Esophagus muscularis mucosa (tissue), 4 donors: ENCODE measurements at places on chromosomes 5 and 9. TPM values are rescaled to one million over a fixed set of nuclear protein-coding genes. Genes with fewer than 3 reads are reported as not detected.

HK3 gene
- total RNA-seq: 4.2 TPM

GFI1B gene
- not detected for total RNA-seq

GPR151 gene
- total RNA-seq: not detected

- DNase-seq: peak; percentile 90
- H3K4me3 ChIP-seq: peak overlapping the region; percentile 47
- H3K27ac ChIP-seq: no peak overlapping the region
- H3K27me3 ChIP-seq: no peaks in the 10 kb centered on the region
- H3K36me3 ChIP-seq: no peaks in the 10 kb centered on the region
Observed at GRCh38 chr9:99296291-99296951, 74.3 kb downstream of the SEC61B start.

DNA sequence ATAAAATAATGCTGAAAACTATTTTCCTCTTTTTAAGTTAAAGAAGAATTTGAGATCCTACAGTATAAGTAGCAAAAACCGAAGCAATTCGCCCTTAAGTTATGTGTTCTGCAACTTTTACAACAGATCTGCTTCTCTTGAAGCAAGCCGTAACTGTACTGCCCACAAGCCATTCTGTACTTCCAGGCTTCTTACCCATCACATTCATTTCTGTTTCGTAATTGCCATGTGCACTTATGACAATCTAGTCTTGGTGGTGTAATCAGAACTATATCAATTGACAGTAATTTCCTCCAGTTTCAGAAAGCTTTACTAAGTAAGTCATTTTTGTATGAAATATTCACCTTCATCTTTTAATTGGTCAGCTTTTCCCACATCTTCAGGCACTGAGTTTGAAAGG is 13.8 kb downstream of the SGTB start:
- no peak overlapping the region for H3K27ac ChIP-seq
- H3K27me3 ChIP-seq: no peaks in the 10 kb centered on the region
- H3K36me3 ChIP-seq: peaks cover 66% of the 10 kb centered on the region
- no peak overlapping the region for H3K4me3 ChIP-seq

GRCh38 chr5:102959055-102959454 is 160.9 kb downstream of the GIN1 start:
- H3K36me3 ChIP-seq: peaks cover 12% of the 10 kb centered on the region
- H3K27ac ChIP-seq: no peak overlapping the region
- no peaks in the 10 kb centered on the region for H3K27me3 ChIP-seq
- H3K4me3 ChIP-seq: no peak overlapping the region

DNA sequence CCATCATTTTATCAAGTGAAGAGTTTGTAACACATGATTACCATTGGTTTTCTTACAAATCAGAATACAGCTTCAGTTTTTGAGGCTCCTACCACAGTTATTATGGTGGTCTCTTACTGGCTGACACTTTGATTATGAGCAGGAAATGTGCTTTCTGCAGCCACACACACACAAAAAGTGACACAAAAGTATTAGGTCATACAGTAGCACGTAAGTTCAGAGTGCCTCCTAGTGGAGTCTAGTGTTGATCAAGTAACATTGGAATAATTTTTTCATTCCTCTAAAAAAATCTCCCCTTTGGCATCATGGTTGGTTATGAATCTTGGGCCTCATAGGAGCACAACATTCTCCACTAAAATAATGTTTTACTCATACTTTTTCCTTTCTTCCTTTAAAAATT is 37.6 kb downstream of the PAM start:
- no peak overlapping the region for H3K4me3 ChIP-seq
- H3K27me3 ChIP-seq: no peaks in the 10 kb centered on the region
- no peak overlapping the region for H3K27ac ChIP-seq
- H3K4me1 ChIP-seq: peaks cover 27% of the 10 kb centered on the region
- no peak for DNase-seq
